Glutamatergic neuron (in vitro differentiated cells): ENCODE measurements at places on chromosomes 16 and 17. TPM values are rescaled to one million over a fixed set of nuclear protein-coding genes. Genes with fewer than 3 reads are reported as not detected.

The ANKRD40CL gene
- not detected for total RNA-seq

The CDRT15 gene
- not detected for total RNA-seq

The KRTAP1-1 gene
- not detected for total RNA-seq

The PIK3R6 gene
- total RNA-seq: not detected

The NPIPA8 gene
- total RNA-seq: not detected

The EMP2 gene
- total RNA-seq: 27.8 TPM

The TAF15 gene
- total RNA-seq: 180 TPM

The BOLA2B gene
- total RNA-seq: 74.6 TPM

The RHBDL3 gene
- 124 TPM for total RNA-seq

The EFCAB3 gene
- total RNA-seq: not detected

The CLEC19A gene
- total RNA-seq: not detected

The ABHD15 gene
- 2.5 TPM for total RNA-seq

The MOSMO gene
- 13.0 TPM for total RNA-seq

GRCh38 chr17:71011391-71011790, 842.1 kb downstream of the KCNJ2 start:
- no peak for DNase-seq
- H3K27me3 ChIP-seq: no peaks in the 10 kb centered on the region
- no peak overlapping the region for H3K4me3 ChIP-seq
- H3K27ac ChIP-seq: no peak overlapping the region
- no peaks in the 10 kb centered on the region for H3K4me1 ChIP-seq

DNA sequence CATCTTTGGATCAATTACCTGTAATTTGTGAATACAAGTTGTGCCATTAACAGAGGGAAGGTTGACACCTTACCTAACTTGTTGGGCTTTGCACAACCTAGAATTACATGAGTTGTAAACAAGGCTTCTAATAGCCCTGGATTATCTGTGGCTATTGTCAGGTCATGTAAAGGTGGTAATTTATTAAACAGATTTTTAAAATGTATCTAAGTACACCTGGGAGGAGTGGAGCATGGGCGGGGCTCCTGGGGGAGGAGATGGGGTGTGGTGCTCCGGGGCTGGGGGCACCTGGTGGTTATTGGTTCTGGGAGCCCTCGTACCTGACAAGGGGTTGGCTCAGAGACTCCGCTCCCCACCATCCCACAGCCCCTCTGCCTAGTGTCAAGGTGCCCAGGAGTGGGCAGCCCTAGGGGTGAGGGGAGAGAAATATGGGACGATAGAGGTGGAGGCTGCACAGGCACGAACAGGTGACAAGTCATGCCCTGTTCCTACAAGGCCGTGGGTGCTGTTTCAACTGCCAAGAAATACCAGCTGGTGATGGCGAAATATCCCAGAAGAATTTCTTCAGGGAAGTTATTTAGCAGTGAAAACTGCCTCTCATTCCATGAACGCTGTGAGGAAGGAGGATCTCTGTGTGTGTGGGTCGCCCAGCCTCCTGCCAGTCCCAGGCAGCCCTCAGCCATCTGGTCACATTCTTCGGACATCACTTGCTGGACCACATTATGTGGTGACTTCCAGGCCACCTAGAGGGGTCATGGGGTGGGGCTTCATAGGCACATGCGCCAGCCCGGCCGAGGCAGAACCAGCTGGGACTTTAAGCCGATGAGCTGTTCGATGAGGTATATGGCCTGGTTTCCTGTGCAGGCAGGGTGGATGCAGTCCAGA, 55.5 kb upstream of the IRX3 start:
- no peak for DNase-seq
- no peaks in the 10 kb centered on the region for H3K4me1 ChIP-seq
- H3K4me3 ChIP-seq: no peak overlapping the region
- peaks cover 10% of the 10 kb centered on the region for H3K36me3 ChIP-seq
- H3K27me3 ChIP-seq: peaks cover 6% of the 10 kb centered on the region

- no peak for DNase-seq
- H3K36me3 ChIP-seq: peaks cover 4% of the 10 kb centered on the region
- no peak overlapping the region for H3K27ac ChIP-seq
- H3K4me3 ChIP-seq: no peak overlapping the region
Observed at GRCh38 chr16:13176711-13177110, 275.3 kb downstream of the SHISA9 start.

DNA sequence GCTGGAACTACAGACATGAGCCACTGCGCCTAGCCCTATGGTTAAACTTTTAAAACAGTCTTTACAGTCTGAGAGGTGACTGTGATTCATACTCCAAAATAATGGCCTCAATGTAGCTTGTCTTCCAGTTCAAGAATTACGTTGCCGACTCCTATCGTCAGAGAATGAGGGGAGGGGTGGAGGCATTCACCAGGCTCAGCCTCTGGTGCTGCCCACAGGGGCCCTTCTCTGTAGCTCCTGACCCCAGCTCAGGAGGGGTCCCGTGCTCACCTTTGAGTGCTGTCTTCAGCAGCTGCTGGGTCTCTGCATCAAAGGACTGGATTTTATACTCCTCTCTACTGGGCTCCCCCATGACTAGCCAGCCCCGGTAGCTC, 1.2 kb downstream of the MIF4GD start:
- H3K27ac ChIP-seq: no peak overlapping the region
- no peak for DNase-seq
- peak overlapping the region; percentile 81 for H3K4me3 ChIP-seq
- no peaks in the 10 kb centered on the region for H3K36me3 ChIP-seq
- peaks cover 7% of the 10 kb centered on the region for H3K27me3 ChIP-seq
- peaks cover 2% of the 10 kb centered on the region for H3K4me1 ChIP-seq

DNA sequence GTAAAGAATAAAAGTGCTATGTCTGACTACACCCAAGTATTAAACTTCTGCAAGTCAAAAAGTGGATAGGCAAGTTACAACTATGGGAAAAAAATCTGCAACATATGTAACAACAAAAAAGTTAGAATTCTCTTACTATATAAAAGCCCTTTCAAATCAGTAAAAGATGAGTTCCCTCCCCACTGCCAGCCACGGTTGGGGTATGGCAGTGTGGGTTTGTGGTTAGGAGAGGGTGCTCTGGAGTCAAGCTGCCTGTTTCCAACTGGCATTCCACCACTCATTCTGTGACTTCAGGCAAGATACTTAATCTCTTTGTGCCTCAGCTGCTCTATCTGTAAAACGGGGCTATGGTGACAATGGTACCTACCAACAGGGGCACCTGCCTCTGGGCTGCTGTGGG, 26.6 kb upstream of the MFSD6L start:
- no peak overlapping the region for H3K4me3 ChIP-seq
- no peaks in the 10 kb centered on the region for H3K27me3 ChIP-seq

- DNase-seq: peak; percentile 93
- H3K27ac ChIP-seq: peak within 1 kb of the TSS; percentile 34
- H3K27me3 ChIP-seq: peaks cover 5% of the 10 kb centered on the region
- H3K4me1 ChIP-seq: peaks cover 7% of the 10 kb centered on the region
Observed at GRCh38 chr16:67884684-67885083, at the start of gene NRN1L. NRN1L (plus strand) TSS chr16:67884885; CDS start chr16:67884904, 19 bp downstream.

DNA sequence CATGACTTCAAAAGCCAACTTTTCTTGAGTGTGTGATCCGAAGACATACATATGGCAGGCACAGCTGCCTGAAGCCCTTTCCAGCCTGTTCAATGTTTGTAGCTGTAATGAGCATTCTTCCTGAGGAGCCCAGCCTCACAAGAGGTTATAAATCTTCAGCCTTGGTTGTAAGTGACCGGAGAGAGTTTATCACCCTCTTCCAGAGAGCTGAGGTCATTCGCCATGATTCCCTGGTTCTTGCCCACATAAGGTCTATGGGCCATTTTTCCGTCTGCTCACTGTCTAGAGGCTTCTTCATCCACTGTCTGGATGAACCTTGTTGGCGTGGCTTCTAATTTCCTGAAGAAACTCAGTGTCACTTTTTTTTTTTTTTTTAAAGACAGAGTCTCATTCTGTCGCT, 9.7 kb upstream of the CSF3 start:
- H3K27ac ChIP-seq: no peak overlapping the region
- no peak for DNase-seq
- no peaks in the 10 kb centered on the region for H3K27me3 ChIP-seq

DNA sequence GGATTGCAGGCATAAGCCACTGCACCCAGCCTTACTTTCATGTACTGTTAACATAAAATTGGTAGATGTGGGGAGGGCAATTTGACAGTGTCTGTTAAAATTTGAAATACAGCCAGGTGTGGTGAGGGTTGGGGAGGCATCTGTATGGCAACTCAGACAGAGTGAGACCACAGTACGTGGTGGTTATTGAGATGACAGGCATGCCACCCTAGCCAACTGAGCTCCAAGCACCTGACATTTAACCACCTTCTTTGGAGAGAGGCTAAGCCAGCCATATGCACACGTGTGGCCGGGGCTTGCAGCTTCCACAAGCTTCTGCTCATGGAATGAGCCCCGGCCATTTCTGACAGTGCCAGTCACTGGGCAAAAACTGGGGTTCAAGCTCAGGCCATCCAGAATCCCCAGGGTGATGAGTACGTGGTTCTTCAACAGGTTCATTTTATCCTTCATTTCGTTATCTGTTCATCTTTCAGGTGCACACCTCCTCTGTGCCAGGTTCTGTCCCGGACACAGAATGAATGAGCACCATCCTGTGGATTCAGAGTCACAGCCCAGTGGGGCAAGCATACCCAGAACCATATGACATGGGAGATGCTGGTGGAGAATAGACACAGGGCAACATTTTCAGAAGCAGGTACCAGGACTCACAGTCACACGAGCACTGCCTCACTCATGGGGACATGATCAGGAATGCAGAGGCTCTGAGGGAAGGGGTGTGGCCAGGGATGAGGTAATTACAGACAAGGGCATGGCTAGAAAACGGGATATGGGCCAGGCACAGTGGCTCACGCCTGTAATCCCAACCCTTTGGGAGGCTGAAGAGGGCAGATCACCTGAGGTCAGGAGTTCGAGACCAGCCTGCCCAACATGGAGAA, 36.2 kb downstream of the C16orf82 start:
- no peaks in the 10 kb centered on the region for H3K36me3 ChIP-seq
- H3K27me3 ChIP-seq: no peaks in the 10 kb centered on the region
- no peak overlapping the region for H3K4me3 ChIP-seq
- no peaks in the 10 kb centered on the region for H3K4me1 ChIP-seq
- H3K27ac ChIP-seq: no peak overlapping the region
- no peak for DNase-seq

DNA sequence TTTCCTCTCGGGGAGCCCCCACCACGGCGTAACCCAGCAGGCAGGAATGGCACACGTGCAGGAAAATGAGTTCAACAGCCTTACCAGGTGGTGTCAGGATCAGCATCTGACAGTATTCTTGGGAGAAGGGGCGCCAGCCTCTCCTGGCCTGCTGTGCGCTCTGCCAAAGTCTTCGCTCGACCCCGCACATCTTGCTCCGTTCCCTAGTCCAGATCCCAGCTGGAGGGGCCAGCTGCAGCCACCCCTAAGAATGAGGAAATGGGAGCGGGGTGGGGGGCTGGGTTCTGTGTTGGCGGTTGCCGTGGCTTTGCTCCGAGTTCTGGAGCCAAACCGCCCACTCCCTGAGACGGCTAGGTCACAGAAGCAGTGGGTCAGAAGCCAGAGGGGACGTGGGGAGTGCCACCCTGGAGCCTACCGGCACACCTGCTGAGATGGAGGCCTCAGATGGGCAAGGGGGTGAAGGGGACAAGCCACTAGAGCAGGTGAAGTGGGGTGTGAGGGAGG, at the start of gene CHCT1:
Gene CHCT1, plus strand, starts transcription at position 328 of the 504 bp plus-strand sequence. Its CDS starts 104 bp downstream, at position 432.
- H3K27me3 ChIP-seq: peaks cover 7% of the 10 kb centered on the region
- peaks cover 4% of the 10 kb centered on the region for H3K36me3 ChIP-seq
- no peak within 1 kb of the TSS for H3K27ac ChIP-seq
- DNase-seq: no peak

DNA sequence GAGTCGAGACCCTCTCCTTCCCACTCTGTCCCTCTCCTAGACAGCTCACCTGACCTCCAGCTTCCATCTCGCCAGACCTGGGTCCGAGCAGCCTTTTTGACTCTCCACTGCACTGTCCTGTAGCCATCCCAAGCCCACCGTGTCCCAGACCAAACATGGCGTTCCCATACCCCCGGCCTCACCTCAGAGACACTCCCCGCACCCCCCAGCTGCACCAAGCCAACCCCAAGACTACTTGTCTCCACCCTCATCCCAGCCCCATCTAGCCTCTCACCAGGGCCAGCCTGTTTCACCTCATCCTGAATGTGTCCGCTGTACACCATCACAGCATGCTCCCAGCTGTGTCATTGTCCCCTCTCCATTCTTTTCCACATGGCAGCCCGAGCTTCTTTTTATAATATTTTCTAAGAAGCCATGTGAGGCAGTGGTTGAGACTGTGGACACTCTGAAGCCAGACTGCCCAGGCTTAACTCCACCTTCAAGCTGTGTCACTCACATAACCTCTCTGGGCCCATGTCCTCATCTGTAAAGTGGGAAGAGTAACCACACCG, 1.5 kb downstream of the MYO15A start:
- peak overlapping the region; percentile 76 for H3K27ac ChIP-seq
- peaks cover 1% of the 10 kb centered on the region for H3K27me3 ChIP-seq
- peaks cover 17% of the 10 kb centered on the region for H3K4me1 ChIP-seq
- H3K36me3 ChIP-seq: no peaks in the 10 kb centered on the region
- no peak overlapping the region for H3K4me3 ChIP-seq

DNA sequence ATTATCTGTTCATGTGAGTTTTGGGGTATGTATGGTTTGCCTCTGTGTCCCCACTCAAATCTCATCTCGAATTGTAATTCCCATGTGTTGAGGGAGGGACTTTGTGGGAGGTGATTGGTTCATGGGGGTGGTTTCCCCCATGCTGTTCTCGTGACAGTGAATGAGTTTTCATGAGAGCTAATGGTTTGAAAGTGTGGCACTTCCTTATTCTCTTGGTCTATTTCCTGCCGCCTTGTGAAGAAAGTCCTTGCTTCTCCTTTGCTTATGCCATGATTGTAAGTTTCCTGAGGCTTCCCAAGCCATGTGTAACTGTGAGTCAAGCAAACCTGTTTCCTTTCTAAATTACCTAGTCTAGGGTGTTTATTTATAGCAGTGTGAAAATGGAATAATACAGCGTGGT, 128.1 kb upstream of the HS3ST4 start:
- H3K36me3 ChIP-seq: peaks cover 4% of the 10 kb centered on the region
- no peak for DNase-seq
- H3K4me1 ChIP-seq: no peaks in the 10 kb centered on the region
- H3K4me3 ChIP-seq: no peak overlapping the region
- H3K27me3 ChIP-seq: no peaks in the 10 kb centered on the region

- H3K36me3 ChIP-seq: no peaks in the 10 kb centered on the region
- H3K4me1 ChIP-seq: peaks cover 22% of the 10 kb centered on the region
- DNase-seq: no peak
- no peak overlapping the region for H3K27ac ChIP-seq
- H3K27me3 ChIP-seq: peaks cover 8% of the 10 kb centered on the region
- peak overlapping the region; percentile 2 for H3K4me3 ChIP-seq
Observed at GRCh38 chr17:42025191-42025579, 5.3 kb downstream of the NKIRAS2 start.

DNA sequence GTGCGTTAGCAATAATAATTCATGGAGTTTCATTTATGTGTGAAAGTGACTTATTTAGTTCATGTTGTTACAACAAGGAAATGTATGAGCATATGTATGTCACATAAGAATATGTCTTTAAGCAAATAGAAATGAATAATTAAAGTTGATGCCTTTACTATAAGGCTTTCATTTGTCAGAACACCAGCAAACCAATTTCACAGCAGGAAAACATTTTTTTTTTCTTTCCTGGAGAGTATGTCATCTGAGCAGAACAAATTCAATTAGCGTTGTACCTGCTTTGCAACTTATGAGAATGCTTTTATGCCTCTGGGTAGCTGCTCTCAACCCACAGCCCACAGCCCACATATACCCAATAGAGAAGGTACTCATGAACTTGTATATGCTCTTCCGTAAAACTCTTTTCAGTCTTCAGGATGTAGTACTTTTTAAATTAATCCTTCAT, 26.3 kb upstream of the APOH start:
- H3K27ac ChIP-seq: no peak overlapping the region
- H3K36me3 ChIP-seq: no peaks in the 10 kb centered on the region
- no peaks in the 10 kb centered on the region for H3K27me3 ChIP-seq

- H3K27ac ChIP-seq: no peak overlapping the region
- no peaks in the 10 kb centered on the region for H3K36me3 ChIP-seq
- H3K4me1 ChIP-seq: peaks cover 4% of the 10 kb centered on the region
- H3K4me3 ChIP-seq: no peak overlapping the region
Observed at GRCh38 chr16:24054741-24055491, 201.2 kb upstream of the CACNG3 start.
